Caco-2 (cell line): ENCODE measurements at places on chromosomes 7 and 10.

DNA sequence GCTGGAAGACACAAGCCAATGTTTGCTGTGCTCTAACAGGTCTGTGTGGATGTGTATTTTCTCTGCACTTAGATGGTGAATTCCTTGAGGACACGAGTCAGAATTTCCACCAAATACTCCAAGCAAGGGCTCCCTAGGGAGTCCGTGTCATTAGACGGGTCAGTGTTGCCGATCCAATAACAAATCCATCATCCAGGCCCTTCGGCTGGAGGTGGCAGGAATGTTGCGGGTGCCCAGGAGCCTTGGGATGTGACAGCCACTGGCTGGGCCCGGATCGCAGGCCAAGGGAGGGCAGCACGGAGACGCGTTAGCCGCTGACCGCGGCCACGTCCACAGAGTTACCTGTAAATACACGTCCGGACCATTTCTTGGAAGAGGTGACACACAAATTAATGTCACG lies 186.8 kb downstream of the WDR37 start:
- H3K27me3 ChIP-seq = no peaks in the 10 kb centered on the region
- no peaks in the 10 kb centered on the region for H3K36me3 ChIP-seq
- no peak overlapping the region for H3K27ac ChIP-seq
- no peak for DNase-seq
- no peak overlapping the region for H3K4me3 ChIP-seq

GRCh38 chr7:27410812-27411544 lies 168.4 kb downstream of the EVX1 start:
- no peak for DNase-seq
- H3K4me3 ChIP-seq = no peak overlapping the region
- no peaks in the 10 kb centered on the region for H3K27me3 ChIP-seq
- H3K36me3 ChIP-seq = no peaks in the 10 kb centered on the region
- 0 out of 2 replicates have a peak, but pooled peaks cover 4% of the 10 kb centered on the region for H3K4me1 ChIP-seq

GRCh38 chr7:13832346-13832745 lies 157.1 kb downstream of the ETV1 start:
- H3K4me3 ChIP-seq = no peak overlapping the region
- DNase-seq = no peak
- H3K27me3 ChIP-seq = no peaks in the 10 kb centered on the region
- no peaks in the 10 kb centered on the region for H3K36me3 ChIP-seq

GRCh38 chr10:11257440-11258090 lies 239.9 kb downstream of the CELF2 start:
- DNase-seq = no peak
- no peak overlapping the region for H3K27ac ChIP-seq
- peaks cover 5% of the 10 kb centered on the region for H3K27me3 ChIP-seq
- no peak overlapping the region for H3K4me3 ChIP-seq

DNA sequence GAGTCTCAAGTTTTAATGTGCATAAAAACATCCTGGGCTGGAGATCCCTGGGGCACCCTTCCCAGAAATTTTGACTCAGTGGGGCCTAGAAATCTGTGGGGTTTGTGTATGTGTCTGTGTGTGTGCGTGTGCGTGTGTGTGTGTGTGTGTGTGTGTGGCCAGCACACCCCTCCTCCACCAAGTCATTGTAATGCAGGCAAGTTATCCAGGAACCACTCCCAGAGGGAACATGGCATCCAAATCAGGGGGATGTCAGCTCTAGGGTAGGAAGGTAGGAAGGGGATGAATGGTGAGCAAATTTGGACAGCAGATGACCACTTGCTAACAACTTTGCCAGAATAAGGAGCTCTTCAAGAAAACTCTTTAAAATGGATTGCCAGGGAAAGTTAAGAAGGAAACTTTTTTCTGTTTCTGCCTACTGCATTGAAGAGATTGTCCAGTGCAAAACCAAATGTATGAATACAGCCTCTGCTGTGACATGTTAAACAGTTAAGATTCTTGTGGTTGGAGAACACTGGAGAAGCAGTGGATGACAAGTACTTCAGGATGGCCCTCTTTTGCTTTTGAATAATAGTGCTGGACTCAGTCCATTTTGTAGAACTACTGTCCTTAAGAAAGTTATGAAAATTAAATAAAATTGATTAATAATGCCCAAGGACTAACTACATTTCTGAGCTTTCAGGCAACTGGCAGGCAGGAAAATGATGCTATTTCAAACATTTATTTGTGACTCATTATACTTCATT lies 12.3 kb downstream of the STAMBPL1 start:
- no peaks in the 10 kb centered on the region for H3K27me3 ChIP-seq
- no peaks in the 10 kb centered on the region for H3K36me3 ChIP-seq
- DNase-seq = no peak

- H3K4me3 ChIP-seq = no peak overlapping the region
- no peaks in the 10 kb centered on the region for H3K27me3 ChIP-seq
- H3K36me3 ChIP-seq = peaks cover 4% of the 10 kb centered on the region
- peak; percentile 30 for DNase-seq
- no peaks in the 10 kb centered on the region for H3K4me1 ChIP-seq
These were observed 57.8 kb downstream of the ZRANB1 start for GRCh38 chr10:124999433-125000365.

DNA sequence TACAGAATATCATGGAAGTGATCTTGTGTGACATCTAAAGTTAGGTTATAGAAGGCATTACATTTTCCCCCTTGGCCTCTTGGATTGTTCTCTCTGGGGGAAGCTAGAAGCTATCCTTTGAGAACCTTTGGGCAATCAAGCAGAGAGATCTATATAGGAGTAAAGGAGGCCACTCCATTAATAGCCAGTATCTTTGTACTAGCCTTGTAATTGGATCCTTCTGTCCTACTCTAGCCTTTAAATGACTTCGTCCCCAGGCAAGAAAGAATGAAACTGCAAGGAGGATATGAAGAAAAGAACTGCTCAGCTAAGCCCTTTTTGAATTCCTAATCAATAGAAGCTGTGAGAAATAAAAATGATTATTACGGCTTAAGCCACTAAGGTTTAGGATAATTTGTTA lies 230.9 kb downstream of the AGMO start:
- no peaks in the 10 kb centered on the region for H3K36me3 ChIP-seq
- H3K4me3 ChIP-seq = no peak overlapping the region
- no peak for DNase-seq
- H3K27ac ChIP-seq = no peak overlapping the region
- no peaks in the 10 kb centered on the region for H3K4me1 ChIP-seq

- no peaks in the 10 kb centered on the region for H3K27me3 ChIP-seq
- peaks cover 33% of the 10 kb centered on the region for H3K4me1 ChIP-seq
- H3K36me3 ChIP-seq = no peaks in the 10 kb centered on the region
- DNase-seq = no peak
- peak overlapping the region; percentile 14 for H3K27ac ChIP-seq
- no peak overlapping the region for H3K4me3 ChIP-seq
These were observed 251.4 kb upstream of the KLF14 start for GRCh38 chr7:130985361-130985760.

DNA sequence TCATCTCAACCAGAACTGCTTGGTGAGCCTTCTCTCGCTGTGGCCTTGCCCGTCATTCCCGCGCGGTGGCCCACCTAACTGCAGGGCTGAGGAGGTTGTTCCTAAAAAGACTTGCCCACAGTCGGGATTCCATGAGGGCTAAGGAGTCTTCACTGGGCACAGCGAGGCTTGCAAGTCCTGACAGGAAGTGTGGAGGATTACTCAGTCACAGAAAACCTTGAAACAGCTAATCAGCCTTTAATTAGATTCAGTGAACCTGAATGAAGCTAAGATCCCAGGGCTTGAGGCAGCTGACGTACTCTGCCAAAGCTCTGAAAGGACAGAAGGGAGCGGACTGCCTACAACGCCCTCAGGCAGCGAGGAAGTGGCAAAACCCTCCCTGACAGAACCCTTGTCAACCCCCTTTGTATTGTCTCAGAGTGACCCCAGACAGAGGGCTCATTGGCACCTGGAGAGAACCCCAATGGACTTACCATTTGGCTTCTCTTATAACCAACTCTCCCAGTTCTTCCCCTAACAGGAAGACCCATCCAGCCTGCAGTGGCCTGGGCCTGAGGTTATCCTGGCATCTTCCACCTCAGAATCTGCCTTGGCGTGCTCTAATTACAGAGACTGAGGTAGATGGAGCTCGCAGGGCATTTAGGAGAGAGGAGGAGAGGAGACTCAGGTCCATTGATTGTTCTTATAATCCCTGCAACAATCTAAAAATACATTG lies 2.5 kb upstream of the LAMB4 start:
- H3K27ac ChIP-seq = no peak overlapping the region
- no peaks in the 10 kb centered on the region for H3K36me3 ChIP-seq
- peaks cover 6% of the 10 kb centered on the region for H3K4me1 ChIP-seq
- H3K4me3 ChIP-seq = no peak overlapping the region
- DNase-seq = no peak

- no peaks in the 10 kb centered on the region for H3K36me3 ChIP-seq
- DNase-seq = no peak
- no peak overlapping the region for H3K4me3 ChIP-seq
- H3K27ac ChIP-seq = no peak overlapping the region
- H3K27me3 ChIP-seq = no peaks in the 10 kb centered on the region
- no peaks in the 10 kb centered on the region for H3K4me1 ChIP-seq
These were observed 544.2 kb upstream of the TEX47 start for GRCh38 chr7:89339748-89340147.

- no peaks in the 10 kb centered on the region; the same call in none of the 2 replicates for H3K27me3 ChIP-seq
- H3K36me3 ChIP-seq = no peaks in the 10 kb centered on the region
- no peak overlapping the region for H3K4me3 ChIP-seq
- no peak overlapping the region for H3K27ac ChIP-seq
These were observed 41.4 kb downstream of the CAMK1D start for GRCh38 chr10:12390733-12391132.

DNA sequence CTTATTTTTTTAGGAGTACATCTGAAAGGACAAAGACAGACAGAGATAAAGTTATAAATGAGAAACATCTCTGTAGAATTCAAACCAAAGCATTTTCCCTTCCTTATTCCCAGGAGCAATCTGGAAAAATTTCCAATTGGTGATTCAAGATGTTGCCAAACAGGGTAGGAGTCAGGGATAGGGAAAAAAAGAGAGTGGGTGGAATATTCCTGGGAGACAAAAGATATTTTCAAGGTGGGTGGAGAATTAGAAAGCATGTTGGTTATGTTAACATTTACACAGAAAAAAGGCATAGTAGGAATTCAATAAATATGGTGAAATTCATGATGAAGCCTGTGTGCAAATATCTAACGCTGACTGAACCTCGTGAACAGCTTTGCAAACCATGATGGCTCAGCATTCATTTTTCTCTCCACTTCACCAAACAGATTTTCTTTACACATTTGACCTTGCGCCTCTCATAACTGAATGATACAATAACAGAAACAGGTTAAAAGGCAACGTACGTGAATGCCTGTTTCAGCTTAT lies 25.1 kb downstream of the SLC26A5 start:
- H3K4me3 ChIP-seq = no peak overlapping the region
- DNase-seq = no peak
- no peak overlapping the region for H3K27ac ChIP-seq
- H3K36me3 ChIP-seq = no peaks in the 10 kb centered on the region
- no peaks in the 10 kb centered on the region for H3K4me1 ChIP-seq

GRCh38 chr10:132487241-132488135 lies 50.1 kb upstream of the INPP5A start:
- no peaks in the 10 kb centered on the region for H3K36me3 ChIP-seq
- DNase-seq = peak; percentile 31
- peaks cover under 1% of the 10 kb centered on the region; the same call in 1 of the 2 replicates for H3K4me1 ChIP-seq
- H3K27me3 ChIP-seq = no peaks in the 10 kb centered on the region
- H3K27ac ChIP-seq = no peak overlapping the region

DNA sequence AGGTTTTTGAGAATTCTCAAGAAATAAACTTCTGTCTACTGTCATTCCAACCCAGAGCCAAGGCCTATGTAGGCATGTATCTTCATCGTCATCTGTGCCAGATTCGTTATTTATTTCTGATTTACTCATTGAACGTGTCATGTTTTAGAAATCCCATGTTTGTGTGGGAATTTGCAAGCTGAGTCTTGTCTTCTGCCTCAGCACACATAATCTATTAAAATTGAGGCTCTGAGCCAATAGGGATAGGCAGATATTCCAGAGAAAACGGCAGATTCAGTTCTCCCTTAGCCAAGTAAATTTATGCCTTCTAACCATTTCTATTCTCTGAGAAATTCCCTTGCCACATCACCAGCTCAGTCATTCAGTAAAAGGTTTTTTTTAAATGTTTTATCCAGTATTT lies 444.6 kb downstream of the REEP3 start:
- H3K27me3 ChIP-seq = no peaks in the 10 kb centered on the region
- no peaks in the 10 kb centered on the region for H3K4me1 ChIP-seq
- no peak overlapping the region for H3K4me3 ChIP-seq

DNA sequence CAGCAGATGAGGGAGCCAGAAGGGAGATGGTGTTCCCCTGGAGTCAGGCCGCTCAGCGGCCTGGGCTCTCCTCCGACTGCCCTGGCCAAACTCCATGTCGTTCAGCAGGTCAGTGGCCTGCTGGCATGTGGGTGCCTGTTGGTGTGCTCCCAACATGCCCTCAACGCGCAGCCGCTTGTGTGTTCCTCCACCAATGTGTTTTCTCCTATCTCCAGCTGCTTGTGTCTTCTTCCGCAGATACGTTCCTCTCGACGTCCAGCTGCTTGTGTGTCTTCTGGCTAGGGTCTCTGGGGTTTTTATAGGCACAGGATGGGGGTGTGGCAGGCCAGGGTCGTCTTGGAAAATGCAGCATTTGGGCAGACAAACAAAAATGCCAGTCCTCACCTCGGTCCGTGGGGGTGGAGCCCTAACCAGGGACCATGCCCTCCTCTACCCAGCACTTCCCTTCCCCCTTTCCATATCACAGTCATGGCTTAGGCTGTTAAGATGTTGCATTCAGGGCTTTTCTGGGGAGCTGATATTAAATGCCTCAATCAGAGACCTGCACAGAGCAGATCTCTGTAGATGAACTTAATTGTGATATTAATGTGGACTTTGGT lies 111.6 kb downstream of the TMEM178B start:
- H3K4me1 ChIP-seq = no peaks in the 10 kb centered on the region
- no peak overlapping the region for H3K27ac ChIP-seq
- no peak overlapping the region for H3K4me3 ChIP-seq
- no peak for DNase-seq
- H3K36me3 ChIP-seq = no peaks in the 10 kb centered on the region

DNA sequence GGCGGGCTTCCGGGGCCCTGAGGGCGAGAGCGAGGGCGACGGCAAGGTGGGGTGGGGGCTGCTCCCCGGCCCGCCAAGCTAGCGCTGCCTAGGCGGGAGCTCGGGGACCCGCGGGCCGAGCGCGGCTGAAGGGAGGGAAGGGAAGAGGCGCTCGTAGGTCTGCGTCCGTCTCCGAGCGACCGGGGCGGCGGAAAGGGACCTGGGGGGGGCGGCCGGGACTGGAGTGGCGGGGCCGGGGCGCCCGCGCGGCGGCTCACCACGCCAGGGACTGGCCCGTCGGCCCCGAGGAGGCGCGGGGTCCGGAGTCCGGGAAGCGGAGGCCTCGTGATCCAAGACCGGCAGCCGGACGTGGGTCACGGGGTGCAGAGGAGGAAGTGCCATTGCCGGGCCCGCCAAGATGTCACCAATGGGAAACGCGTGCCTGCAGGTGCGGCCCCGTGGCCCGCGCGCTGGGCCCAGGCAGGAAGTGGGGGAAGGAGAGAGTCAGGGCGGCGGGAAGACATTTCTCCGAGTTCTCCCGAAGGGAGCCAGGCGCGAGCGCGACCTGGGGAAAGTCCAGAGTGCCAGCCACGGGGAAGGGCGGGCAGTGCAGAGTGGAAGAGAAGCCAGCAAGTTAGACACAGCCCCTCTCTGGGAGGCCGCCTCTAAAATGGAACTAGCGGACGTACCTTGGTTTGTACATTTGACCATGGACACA lies 11.9 kb downstream of the HNRNPF start:
- H3K27me3 ChIP-seq = no peaks in the 10 kb centered on the region
- peak overlapping the region; percentile 94 for H3K27ac ChIP-seq
- H3K4me3 ChIP-seq = peak overlapping the region; percentile 62
- peak; percentile 99 for DNase-seq
- H3K4me1 ChIP-seq = peaks cover 59% of the 10 kb centered on the region
- H3K36me3 ChIP-seq = peaks cover 17% of the 10 kb centered on the region
